ENCODE measurements at places on chromosomes 2 and 18.

- DNase-seq: peak; percentile 5
Measured at GRCh38 chr2:21372654-21373053, 248.9 kb downstream of the TDRD15 start.

DNA sequence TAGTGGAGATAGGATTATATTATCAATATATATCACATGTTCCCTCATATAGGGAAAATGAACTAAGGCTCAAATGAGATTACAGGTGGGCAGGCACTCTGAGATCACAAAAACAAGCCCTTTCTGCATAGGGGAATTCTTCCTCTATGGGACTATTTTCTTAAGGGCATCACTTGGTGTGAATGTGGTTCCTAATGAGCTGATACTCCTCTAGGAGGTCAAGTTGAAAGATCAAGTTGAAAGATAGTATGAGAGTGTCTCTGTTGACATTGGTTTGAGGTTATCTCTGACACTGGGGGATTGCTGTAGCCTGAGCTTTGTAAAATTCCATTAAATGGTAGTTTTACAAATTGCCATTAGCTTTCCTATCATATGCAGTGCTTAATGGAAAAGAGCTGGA lies 270.4 kb downstream of the PRKCE start:
- no peak for DNase-seq

DNA sequence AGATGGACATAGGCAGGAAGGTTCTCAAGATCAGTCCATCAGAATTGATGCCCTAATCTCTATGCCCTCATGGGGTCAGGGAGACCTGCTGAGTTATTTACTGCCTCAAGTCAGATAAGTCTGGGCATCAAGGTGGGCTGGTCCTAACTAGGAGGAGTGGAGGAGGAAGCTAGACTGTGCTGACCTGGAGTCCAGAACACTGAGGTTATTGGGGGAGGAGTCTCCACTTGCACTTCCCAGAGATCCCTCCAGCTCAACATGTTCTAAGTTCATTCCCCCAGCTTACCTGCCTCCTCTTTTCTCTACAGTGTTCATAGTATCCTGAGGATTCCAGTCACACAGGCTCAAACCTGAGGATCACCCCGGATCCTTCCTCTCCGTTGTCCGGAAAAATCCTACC lies 19.3 kb downstream of the EVA1A start:
- no peak for DNase-seq

DNA sequence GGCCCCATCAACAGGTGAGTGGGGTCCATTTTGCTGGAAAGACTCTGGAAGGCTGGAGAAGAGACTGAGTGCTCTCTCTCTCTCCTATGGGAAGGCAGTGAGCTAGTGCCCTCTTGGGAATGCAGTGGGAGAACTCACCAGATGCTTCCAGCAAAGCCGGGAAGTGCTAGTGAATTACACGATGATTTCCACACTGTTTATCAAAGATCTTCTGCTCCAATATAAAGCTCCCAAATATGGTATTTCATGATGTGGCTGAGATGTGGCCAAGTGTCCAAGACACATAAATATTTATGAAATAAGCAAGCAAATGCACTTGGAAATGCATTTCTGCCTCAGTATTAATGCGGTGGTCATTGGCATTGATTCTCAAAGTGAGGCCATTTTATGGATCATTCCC lies 135.9 kb downstream of the VAPA start:
- no peak for DNase-seq

DNA sequence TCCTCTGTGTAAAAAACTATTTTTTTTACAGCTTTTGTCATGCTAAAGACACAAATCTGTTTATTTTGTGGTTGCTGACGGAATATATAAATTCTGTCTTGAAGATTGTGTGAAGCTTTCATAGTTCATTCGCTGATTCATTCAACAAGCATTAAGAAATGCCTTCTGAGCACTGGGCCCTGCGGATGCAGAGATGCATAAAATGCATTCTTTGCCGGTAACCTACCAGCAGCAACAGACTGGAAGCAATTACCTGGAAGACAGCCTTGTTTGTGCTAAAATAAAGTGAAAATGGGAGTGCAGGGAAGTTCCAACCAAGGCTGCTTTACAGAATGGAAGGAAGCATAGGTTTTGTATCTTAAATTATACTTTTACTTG lies 119.7 kb downstream of the PMAIP1 start:
- no peak for DNase-seq

DNA sequence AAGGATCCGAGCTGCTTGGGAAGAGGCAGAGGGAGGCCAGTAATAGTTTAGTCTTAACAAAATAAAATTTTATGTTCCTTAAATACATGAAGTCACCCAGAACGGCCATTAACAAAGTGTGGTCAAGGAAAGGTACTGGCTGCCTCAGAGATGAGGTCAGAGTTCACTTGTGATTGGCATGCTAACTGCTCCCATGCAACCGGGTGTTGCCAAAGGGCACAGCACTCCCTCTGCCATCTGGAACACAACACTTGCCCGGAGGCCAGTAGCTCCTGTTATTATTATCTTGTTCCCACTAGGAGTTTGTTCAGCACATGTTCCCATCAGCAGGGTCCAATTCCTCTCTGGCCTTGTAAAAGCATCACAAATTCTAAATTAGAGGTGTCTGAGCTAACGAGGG lies 207.0 kb downstream of the CYP26B1 start:
- DNase-seq: no peak

Data from caudate nucleus (tissue), 63 donors.